ENCODE measurements at places on chromosomes 13 and 19.

DNA sequence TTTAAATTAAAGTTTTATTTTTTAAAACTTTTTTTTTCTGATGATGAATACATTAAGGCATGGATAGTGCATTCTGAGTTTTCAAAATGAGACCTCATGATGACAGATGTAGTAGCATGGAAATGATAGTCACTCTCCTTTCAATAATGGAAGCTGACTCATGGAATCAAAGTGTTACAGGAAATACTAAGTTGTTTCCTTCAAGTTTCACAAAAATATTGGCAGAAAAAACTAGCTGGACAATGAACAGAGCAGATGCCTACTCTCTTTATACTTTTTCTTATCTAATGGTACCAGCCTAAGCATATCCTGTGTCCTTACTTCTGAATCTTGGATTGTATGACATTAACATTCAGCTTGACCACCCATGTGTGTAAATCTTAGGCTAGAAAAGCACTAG lies 1337.3 kb downstream of the PCDH9 start:
- DNase-seq, result no peak

DNA sequence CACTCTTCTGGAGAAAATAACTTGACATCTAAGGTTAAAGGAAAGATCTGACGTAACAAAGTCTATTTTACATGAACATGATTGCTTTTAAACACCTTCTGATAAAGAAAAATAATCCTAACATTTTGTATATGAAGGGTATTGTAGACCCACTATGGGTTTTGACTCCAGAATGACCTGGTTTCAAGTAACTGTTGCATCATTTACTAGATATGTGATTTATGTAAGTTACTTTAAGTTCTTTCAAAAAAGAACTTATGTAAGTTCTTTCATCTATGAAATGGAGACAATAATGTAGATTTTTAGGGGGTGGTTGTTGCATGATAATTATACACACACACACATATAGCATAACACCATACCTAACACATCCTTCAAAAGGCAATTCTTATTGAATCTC lies 147.6 kb upstream of the MIR17HG start:
- no peak for DNase-seq

GRCh38 chr19:1745589-1746031 lies 7.7 kb upstream of the ONECUT3 start:
- no peak for DNase-seq

- DNase-seq, result no peak
Observed at GRCh38 chr19:11541238-11541637, 2.6 kb downstream of the CNN1 start.

DNA sequence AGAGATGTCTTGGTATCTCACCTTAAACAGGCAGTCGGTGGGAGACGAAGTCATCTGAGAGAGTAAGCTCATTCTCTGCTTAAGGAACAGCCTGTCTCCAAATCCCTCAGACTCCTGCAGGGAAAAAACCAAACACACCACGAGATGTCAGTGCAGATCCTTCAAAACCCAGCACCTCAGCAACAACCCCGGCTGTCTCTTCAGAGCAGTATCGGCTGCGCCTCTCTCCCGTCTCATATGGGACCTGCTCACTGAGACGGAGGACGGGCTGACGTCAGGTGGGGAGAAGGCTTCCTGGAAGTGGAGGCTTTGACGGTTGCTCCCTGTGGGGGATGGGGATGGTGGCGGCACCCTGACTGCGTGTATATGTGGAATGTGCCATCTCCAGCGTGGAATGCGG lies 43.6 kb downstream of the ANKRD27 start:
- no peak for DNase-seq

GRCh38 chr13:62337109-62337880 lies 921.6 kb upstream of the PCDH20 start:
- no peak for DNase-seq

Data from right forelimb (tissue), 1 donor.